ENCODE measurements at places on chromosomes 4 and X.

DNA sequence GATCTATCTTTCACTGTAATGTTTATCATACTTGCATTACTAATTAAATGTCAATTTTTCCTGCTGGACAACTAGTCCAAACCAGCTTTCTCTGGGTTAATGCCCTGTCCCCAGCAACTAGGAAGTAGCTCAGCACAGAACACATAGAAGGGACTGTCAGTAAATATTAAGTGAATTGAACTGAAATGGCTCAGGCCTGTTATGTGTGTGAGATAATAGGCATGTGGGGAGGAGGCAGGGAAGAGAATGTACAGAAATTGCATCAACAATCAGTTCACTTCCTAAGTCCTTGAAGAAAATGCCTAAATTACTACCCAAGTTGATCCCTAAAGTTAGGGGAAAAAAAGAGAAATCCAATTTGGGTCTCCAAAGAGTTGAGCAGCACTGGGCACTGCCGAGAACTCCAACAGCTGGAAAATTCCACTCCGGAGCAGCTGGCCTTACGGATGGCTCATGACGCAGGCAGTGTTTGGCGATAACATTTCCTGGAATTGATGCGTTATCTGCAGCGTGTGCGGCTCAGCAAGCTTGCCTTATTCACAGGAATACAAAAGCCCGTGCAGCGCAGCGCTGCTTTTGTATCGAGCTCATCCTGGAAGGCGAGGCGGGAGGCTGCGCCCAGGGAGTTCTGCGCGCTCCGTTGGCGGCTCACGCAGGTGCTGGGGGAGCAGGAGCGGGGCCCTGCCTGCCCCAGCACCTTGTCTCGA is 297.3 kb upstream of the LCORL start:
- no peak for DNase-seq

DNA sequence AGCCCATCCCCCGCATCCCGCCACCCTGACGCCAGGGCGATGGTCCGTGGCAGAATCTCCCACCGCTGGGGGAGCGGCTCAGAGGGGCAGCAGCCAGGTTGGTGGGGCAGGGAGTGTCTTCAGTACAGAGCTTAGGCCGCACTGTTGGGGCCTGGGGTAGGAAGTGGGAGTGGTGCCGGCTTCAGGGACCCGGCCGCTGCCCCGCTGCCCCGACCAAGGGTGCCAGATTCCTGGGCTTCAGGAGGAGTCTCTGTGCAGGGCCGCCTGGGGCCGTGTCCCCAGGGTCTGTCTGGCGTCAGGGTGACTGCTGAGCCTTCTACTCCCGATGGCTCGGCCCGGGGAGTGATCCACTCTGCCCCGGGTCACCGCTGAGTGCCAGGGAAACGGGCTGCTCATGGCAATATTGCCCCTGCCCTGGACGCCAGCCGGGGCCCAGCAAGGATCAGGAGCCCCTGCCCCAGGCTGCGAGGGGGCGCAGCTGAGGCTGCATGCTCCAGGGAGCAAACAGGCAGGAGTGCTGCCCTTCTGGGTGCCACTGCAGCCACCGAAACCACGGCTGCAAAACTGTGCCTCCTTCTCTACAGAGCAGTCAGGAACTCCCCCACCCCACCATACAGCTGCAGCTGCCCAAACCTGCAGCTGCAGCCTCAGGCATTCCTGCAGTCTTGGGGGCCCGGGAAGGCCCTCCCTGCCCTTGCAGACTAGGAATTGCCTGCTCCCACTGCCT is 1206.1 kb downstream of the ARAP2 start:
- no peak for DNase-seq

DNA sequence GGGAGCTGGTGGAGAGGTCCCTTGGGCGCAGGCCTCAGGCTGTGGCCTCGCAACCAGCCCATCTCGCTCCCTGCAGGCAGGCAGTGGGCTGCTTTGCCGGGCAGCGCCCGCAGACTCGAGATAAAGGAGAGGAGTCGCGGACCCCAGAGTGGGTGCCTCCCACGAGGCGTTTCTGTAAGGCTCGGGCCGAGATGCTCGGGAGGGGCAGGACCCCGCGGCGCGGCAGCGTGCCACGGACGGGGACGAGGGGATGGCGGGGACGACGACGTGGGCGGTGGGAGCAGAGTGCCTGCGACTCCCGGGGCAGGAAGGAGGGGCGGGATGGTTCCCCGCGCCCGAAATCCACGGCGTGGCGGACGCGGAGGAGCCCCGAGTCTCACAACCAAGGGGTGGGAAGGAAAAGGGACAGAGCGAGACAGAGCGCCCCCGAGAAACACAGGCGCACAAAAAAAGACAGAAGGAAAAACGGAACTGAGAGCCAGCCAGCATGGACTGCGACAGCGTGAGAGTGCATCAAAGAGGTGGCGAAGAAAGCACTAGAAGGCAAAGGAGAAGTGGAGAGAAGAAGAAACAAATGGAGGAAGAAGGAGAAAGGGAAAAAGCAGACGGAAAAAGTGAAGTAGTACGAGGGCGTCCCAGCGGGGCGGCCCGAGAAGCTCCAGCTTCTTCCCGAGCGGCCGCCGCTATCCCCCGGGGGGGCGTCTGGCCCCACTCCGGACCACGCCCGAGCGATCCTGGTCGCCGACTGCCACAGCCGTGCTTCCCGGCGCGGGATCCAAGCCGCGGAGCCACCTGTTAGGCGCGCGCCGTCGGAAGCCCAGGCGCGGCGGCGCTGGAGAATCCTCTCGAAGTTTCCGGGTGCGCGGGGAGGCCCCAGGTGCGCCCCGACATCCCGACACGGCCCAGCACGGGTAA is 1.5 kb downstream of the BEND4 start:
- DNase-seq: no peak

DNA sequence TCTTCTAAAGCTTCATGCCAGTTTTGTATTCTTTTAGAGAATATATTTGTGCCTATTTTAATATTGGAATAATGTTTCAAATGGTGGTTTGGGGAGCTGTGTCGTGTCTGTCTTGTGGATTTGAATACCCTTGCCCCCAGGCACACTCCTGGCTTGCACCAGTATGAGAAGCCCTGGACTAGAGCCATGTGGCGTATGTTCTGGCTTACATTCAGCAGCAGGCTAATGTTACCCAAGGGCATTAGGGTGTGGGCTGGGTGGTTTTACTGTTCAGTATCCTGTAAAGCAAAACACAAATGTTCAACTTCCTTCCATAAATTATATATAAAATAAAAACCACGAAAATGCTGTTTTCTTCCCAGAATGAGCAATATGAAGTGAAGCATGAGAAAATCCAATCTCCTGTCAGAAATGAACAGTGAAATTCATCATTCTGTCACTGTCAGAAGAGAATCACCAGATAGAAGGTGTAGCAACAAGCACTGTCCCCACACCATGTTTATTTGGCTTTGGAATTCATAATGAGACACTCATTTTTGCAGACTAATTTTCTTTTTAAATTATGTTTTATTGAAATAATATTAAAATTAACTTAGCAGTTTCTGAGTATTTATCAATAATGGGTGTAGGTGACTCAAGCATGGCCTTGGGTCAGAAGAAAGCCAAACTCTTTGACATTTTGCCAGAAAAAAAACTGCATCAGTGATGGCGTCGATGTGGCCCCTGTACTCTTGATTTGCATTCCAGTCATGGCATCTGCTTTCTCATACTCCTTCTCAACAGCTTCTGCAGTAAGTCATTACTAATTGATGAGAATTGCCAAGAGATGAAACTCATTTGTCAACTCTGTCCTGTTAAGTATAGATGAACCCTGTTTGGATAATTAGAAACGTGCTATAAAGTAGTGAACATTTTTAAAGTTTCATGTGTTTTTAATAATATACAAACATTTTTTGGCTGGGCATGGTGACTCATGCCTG is 43.8 kb downstream of the WWC2 start:
- no peak for DNase-seq

GRCh38 chr4:63302078-63302477 is 1107.2 kb downstream of the TECRL start:
- DNase-seq: no peak

DNA sequence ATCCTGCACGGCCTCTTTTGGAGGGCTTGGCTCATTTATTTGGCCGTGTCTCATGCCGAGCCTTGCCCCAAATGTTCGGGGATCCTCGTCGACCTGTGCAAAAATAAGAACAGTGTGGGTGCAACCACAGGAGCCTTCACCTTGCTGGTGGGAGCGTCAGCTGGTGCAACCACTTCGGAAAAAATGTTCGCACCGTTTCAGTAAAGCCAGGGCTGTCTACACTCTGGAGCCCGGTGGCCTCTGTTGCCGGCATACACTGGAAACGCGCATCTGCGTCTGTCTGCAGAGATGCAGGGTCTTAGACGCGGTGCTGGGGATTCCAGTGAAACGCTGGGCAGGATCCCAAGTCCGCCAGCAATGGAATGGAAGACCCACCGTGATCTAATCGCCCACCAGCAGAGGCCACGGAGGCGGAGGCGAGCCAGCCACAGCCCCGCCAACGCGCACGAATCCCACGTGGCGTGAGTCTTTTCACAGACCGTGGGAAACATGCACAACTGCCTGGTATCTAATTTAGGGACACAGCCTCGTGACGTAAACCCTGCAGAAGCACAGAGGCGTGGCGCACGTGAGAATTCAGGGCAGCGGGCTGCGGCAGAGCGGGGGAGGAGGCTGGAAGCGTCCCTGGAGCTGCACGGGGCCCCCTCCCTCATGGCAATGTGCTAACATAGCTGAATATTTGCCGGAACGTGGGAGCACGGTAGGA is 13.8 kb upstream of the MXD4 start:
- no peak for DNase-seq

- DNase-seq: no peak
Measured at GRCh38 chrX:130147631-130148030, 18.0 kb downstream of the AIFM1 start.

DNA sequence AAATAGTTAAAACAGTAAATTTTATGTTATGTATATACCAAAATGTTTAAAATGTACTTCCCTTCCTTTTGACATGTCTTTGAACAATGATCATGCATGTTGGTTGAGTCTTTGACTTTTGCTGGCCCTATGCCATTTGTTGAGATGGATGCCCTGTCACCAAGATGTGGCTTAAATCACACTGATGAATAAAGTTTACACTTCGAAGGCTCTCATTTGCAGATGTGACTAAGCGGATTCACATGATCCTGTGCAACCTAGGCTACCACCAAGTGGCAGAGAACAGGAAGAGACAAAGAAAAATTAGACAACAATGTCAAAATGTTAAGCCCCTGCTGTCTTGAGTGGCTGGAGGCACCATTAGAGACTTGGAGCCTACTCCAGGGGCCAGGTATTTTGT is 139.9 kb downstream of the RAB28 start:
- DNase-seq: no peak

DNA sequence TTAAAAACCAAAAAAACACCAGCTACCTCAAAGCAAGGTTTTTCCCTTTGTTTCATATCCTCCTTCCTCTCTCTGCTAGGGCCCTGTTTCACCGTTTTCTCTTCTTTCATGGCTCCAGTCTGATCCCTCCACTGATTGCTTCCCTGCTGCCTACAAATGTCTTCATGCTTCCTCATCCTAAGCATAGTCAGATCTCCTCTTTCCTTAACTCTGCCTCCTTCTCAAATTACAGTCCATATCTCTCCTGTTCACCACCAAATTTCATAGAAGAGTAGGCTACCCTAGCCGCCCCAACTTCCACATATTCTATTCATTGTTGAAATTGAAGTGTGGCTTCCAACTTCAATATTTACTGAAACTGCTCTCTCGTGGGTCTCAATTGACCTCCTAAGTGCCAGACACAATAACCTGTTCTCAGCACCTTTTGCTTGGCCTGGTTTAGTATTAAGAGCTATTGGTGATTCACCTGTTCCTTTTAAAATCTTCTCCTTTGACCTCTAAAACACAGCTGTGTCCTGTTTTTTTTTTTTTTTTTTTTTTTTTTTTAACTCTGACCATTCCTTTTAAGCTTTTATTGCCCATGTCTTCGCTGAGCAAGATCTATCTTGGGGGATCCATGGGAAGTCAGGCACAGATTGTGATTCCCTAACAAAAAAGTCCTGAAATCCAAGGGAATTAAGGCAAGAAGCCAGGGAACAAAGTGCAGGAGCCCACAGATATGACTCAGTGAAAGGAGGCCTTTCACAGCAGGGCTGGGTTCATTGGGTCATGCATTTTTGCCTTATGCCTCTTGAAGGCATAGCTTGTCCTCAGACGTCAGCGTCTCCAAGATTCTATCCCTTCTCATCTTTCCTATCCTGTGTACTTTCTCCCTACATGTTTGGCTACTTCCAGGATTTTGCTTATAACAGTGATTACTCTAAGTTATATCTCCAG is 85.4 kb downstream of the RPS3A start:
- no peak for DNase-seq

GRCh38 chrX:133980832-133981588 is 4.4 kb downstream of the GPC3 start:
- DNase-seq: no peak

DNA sequence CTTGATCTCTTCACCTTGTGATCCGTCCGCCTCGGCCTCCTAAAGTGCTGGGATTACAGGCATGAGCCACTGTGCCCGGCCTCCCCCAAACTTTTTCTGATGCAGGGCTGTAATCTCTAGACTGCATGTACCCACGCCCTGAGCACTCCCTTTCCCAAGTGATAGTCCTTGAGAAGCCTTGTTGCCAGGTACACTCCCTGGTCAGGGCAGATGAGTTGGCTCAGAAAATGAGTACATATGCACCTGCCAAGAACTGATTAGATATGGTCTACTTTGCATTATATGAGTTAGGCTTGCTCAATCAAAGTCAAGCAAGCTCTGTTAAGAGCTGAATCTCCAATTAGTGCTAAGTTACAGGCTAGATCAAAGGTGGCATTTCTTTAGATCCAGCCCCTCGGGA is 20.3 kb downstream of the APOO start:
- no peak for DNase-seq

DNA sequence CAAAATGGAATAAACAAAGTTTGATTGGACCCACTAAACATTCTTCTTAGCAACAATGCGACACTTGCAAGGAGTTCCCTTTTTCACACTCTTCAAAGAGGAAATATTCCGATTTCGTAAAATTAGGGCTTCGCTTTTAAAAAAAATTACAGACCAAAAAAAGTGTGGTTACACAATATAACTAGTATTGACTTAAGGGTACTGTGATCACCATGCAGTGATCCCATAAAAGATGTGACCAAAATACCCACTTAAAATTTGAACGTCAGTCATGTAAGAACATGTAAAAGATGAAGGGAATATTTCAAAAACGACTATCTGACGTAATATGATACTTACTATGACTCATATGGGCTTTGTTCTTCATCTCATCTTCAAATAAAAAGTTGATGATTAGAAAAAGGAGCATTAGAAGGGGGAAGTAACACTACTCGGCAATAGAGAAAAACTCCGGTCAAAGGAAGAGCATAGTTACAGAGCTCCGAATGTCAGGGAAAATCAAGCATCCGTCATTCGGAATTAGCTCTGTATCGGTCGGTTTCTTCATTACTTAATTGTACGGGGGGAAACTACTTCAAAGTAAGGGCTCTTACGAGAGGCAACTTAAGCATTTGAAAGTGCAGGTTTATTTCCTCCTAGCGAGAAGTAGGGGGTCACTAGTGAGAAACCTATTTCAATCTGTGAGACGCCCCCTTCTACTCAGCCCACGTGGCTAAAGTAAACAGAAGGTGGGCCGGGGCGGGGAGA is 1.3 kb upstream of the TET2 start:
- DNase-seq: no peak

- DNase-seq: no peak
Measured at GRCh38 chr4:53174823-53175222, 191.0 kb downstream of the SCFD2 start.

GRCh38 chrX:31658360-31658759 is 586.5 kb upstream of the FTHL17 start:
- DNase-seq: no peak

All from CD4-positive, alpha-beta T cell treated with Interferon alpha-2 for 1 hour (primary cell).